ENCODE measurements at places on chromosomes 12 and 14.

DNA sequence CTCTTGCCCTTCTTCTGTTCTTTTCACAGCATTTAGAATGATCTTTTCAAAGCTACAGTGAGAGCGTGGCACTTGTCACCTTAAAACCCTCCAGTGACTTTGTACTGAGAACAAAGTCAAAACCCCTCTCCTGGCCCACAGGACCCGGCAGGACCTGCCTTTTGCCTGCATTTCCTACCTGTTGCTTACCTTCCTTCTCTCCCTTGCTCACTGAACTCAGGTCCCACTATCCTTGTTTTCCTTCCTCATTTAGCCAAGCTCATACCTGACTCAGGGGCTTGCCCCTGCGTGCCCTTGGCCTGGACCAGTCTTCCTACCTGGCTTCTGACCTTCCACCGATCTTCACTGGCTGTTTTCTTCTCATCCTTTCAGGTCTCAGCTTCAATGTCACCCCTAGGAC lies 112.3 kb upstream of the PRMT8 start:
- DNase-seq, result no peak

GRCh38 chr14:100467939-100468338 lies 119.3 kb downstream of the BEGAIN start:
- no peak for DNase-seq

GRCh38 chr12:107684990-107685359 lies 624 bp upstream of the PWP1 start:
- DNase-seq, result peak; percentile 22

DNA sequence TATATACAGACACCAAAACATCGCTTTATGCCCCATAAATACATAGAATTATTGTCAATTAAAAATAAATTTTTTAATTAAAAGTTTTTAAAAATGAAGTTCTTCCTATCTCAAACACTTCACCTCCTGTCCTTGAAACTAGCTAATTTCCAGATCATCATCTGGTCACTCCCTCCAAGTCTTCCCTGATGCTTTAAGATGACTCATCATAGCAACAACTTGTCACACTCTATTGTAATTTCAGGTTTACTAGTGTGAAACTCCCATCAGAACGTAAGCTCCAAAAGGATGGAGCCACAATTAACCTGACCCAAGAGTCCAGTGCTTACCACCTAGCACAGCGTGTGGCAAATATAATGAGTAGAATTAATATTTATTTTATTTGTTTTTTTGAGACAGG lies 16.3 kb downstream of the GXYLT1 start:
- DNase-seq, result no peak

- DNase-seq, result no peak
Observed at GRCh38 chr12:39420043-39420442, 22.9 kb downstream of the KIF21A start.

Data from stimulated activated CD4-positive, alpha-beta T cell treated with anti-CD3 and anti-CD28 coated beads, Interleukin-4, amount 100 ng/mL, for 4 hours (primary cell).